CD4-positive, alpha-beta T cell treated with Interleukin-6 at 100 ng/mL for 8 hours (primary cell): ENCODE measurements at places on chromosomes 4 and X.
A peak's percentile ranks its signal among the peaks of the same experiment; 100 is the strongest.

- peak; percentile 38 for DNase-seq
Observed at GRCh38 chr4:40550948-40551462, 78.7 kb downstream of the RBM47 start.

GRCh38 chr4:101126059-101126458, 221.3 kb downstream of the PPP3CA start:
- no peak for DNase-seq

GRCh38 chrX:38982370-38982769, 181.1 kb downstream of the MID1IP1 start:
- no peak for DNase-seq

DNA sequence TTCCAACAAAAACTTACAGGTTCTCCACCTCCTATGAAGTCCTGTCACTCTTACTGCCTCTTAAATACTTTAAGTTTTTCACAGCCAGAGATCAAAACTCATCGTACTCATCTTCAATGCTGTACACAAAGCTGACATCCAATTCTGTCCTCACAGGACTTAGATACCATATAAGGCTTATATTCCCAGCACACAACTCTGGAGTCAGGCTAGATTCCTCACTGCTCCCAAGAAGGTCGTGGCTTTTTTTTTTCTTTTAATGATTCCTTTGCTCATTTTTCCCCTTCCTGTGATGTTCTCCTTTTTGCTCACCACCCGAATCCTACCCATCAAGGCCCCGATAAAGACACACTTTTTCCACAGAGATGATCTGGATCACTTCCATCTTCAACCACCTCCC, 914 bp downstream of the TRAPPC2 start:
- no peak for DNase-seq

GRCh38 chr4:40462326-40462725, 127.2 kb downstream of the CHRNA9 start:
- DNase-seq, result no peak
